HT1080 (cell line): ENCODE measurements at places on chromosomes 6 and 20. TPM values are rescaled to one million over a fixed set of nuclear protein-coding genes. Genes with fewer than 3 reads are reported as not detected.
A peak's percentile ranks its signal among the peaks of the same experiment; 100 is the strongest.

DNA sequence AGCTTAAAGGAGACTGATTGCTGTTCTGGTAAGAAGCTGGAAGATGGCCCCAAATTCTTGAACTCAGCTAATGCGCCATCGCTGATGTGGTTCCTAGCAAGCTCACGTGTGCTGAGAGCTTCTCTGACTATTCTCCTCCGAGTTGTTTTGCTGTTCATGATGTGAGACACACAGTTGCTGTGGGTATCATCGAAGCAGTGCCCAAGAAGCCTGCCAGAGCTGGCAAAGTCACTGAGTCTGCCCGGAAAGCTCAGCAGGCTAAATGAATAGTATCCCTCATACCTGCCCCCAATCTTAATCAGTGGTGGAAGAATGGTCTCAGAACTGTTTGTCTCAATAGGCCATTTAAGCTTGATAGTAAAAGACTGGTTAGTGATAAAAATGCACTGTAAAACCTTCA lies 28.3 kb upstream of the BCLAF1 start:
- DNase-seq: no peak

GRCh38 chr20:56247954-56248782 lies at the start of gene MC3R:
Gene MC3R, plus strand, starts transcription at chr20:56248732. Its CDS starts 112 bp downstream, at chr20:56248844.
- DNase-seq: peak; percentile 34

DNA sequence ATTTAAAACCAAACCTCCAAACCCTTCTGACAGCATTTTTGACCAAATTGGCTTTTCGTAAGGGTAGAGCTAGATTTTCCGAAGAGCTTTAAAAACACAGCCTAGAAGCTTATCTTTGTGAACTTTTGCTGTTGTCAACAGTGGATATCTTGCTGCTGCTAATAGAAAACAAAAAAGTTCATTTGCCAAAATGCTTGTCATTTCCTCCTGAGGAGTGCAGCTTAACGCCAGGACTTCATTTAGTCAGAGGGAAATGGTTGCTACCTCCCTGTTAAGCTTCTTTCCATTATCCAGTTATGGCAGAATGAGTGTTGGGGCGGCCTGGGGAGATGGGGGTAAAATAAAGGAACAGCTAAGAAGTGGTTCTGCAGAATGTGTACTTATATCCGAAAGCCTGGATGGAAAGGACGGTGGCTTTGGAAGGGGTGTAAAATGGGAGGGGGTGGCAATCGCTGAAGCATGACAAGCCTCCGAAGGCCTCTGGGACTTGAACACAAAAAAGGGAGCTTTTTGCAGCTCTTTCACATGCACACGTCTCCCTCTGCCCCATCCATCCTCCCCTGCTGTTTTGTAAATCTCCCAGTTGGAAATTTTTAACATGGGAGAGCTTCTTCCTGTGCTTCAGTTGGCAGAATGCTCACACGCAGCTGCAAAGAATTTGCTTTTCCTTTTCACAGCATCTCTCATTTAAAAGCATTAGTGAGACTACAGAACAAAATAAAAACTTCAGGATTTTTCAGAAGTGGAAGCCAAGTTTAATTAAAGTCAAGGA lies 22.5 kb downstream of the JARID2 start:
- DNase-seq: no peak

Gene AVP
- not detected in 2 replicates for total RNA-seq

Gene COL21A1
- total RNA-seq: 0.08 and 0.10 TPM in 2 replicates

- DNase-seq: no peak
Observed at GRCh38 chr6:149277621-149278020, 39.9 kb upstream of the TAB2 start.

GRCh38 chr6:90863043-90863442 lies 276.2 kb upstream of the MAP3K7 start:
- DNase-seq: no peak

Gene PRSS16
- total RNA-seq: not detected in 2 replicates

DNA sequence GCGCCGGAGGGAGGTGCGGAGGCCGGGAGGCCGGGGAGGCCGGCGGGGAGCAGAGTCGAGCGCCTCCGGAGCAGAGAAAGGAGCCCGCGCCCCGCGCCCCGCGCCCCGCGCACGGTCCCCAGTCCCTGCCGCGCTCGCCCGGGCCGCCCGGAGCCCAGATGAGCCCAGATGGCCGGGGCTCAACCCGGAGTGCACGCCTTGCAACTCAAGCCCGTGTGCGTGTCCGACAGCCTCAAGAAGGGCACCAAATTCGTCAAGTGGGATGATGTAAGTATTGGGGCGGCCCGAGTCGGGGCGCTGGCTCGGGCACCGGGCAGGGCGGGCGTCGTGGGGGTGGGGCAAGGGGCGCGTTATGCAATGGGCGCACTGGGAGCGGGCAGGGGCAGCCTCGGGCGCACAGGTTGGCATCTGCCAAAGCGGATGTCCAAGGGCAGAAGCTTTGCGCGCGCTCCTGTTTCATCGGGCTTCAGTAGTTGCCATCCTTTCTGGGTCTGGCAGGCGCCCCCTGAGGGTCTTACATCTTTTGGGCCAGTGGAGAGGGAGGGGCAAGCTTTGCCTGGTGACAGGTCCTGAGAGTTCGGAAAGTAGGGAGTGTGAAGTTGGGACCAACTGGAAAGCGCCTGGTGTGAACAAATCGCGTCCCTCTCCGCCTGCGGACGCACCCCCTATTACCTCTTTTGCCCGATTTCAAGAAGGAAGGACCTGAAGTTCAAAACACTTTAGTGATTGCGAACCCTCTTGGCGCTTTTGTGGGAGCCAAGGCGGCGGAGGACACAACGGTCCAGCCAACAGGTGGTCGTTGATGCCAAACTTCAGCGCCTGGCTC lies 631 bp downstream of the PLCB1 start:
- no peak for DNase-seq

GRCh38 chr6:156955494-156956183 lies 178.5 kb downstream of the ARID1B start:
- no peak for DNase-seq

- peak; percentile 18 for DNase-seq
Observed at GRCh38 chr20:43976547-43976946, 61.9 kb downstream of the TOX2 start.

Gene PRDM13
- total RNA-seq: not detected in 2 replicates

Gene SPDEF
- 0.07 and 0.16 TPM in 2 replicates for total RNA-seq

DNA sequence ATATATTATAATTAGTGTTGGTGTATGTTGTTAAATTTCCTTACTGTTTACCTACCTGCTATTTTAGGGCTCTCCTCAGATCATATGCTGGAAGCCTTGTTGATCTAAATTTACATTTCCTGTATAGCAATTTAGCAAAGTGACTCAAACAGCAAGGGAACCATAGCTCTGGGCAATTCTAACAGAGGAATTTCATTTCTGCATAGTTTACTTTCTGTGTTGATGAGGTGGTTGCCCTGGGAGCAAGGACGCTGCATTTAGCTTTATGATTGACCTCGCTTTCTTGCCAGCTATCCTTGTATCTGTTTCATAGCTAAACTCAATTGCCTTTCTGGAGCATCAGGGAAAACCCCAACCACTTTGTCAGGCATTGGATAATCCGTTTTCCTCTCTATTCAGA lies 810.8 kb downstream of the GRIK2 start:
- DNase-seq: no peak

DNA sequence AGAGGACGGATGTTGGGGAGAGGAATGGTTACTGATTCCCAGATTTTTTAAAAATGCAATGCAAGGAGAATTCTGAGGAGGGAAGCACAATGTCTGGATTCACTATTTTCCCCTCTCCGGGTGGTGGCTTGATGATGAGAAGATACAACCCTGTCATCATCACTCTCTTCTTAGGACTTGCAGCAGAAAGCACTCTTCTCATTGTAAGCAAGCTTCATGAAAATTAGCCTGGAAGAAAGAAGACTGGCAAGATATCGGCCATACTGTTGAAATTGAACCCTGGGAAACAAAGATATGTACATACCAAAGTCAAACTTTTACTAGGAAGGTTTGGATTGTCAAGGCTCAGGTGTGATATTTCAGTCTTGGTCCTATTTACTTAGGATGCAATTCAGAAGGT lies 195.7 kb downstream of the EDN1 start:
- DNase-seq: no peak

- DNase-seq: no peak
Observed at GRCh38 chr20:54065601-54066038, 4.8 kb downstream of the BCAS1 start.

DNA sequence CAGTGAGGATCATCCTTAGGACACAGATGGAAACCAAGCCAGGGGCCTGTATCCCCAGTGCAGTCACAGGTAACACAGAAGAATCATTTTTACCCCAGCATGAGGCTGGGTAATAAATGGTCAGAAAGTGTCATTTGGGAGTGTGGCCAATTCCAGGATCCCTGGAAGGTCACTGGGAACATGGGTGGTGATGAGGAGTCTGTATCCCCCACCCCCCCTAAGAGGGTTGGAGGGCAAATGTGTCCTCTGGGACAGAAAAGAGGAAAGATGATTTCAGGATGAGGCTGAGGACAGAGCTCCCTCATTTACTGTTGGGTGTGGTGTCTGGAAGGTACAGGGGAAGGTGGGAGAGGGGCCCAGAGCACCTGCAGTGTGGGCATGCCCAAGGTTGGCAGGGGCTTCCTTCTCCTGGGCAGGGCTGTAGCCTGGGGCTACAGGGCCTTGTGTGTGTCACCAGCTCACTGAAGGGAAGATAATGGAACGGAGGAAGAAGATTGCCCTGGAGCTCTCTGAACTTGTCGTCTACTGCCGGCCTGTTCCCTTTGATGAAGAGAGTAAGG lies 34.5 kb downstream of the PLCG1 start:
- DNase-seq: no peak

Gene NTSR1
- total RNA-seq: 0.19 and 0.50 TPM in 2 replicates

DNA sequence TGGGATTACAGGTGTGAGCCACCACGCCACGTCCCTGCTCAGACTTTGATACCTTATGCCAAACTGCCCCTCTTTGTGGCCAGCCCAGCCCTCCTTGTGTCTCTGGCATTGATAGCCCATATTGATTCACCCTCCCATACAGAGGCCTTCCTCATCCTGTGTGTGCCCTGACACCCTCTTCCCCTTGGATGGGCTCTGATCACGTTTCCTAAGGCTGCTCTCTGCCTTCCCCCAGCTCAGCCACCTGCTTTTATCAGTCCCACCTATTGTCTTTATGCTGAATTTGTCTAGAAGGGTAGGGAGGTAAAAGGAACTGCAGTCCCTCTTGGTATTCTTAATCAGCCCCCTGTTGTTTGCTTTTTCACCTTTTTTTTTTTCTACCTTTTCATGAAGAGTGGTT lies 95.9 kb downstream of the CDKAL1 start:
- DNase-seq: no peak
